GM12865 (cell line): ENCODE measurements at places on chromosomes 16 and 17.

- DNase-seq, result no peak
Observed at GRCh38 chr17:30391534-30391933, 12.8 kb downstream of the CPD start.

- peak; percentile 61 for DNase-seq
Observed at GRCh38 chr17:7839876-7840261, 5.9 kb downstream of the KDM6B start.

DNA sequence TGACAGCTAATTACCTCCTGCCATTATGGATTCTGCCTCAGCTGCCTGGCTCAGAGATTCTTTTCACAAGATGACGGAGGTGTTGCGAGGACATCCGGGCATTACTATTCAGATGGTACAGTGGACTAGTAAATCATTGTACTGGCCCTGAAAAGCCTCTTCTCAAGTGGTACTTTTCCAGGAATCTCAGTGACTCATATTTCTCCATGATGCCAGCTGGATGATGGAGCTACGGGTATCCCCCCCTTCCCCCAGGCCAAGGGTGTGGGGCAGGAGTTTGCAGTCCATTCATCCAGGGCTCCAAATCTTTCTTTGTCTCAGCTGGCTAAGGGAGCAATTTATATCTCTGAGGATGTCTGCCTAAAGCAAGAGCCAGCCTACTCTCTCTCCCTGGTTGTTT, 107.7 kb upstream of the GPR139 start:
- no peak for DNase-seq

DNA sequence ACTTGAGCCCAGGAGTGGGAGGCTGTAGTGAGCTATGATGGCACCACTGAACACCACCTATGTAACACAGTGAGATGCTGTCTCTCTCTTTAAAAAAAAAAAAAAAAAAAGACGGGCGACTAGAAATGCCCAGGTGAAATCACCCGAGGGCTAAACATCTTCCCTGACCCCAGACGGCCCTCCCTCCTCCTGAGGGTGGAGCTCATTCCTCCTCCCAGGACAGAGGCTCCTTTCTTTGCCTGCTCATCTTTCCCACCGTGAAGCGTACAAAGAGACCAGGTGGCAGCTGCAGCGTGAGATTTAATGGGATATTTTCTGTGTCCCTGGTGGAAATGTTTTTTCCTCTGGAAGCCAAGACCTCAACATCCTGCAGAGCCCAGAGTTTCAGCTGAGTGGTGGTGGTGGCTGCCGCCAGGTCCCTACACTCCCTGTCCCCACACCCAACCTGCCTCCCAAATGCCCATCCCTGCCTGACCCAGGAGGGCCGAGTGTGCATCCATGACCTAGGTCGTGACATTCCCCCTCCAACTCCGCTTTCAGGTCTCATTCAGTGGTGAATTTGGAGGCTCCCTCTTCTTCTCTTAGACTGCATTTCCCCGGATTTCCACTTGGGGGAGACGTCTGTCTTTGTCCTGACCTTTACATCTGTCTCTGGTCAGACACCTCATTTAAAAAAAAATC, 14.4 kb upstream of the GPRC5B start:
- DNase-seq, result peak; percentile 63

DNA sequence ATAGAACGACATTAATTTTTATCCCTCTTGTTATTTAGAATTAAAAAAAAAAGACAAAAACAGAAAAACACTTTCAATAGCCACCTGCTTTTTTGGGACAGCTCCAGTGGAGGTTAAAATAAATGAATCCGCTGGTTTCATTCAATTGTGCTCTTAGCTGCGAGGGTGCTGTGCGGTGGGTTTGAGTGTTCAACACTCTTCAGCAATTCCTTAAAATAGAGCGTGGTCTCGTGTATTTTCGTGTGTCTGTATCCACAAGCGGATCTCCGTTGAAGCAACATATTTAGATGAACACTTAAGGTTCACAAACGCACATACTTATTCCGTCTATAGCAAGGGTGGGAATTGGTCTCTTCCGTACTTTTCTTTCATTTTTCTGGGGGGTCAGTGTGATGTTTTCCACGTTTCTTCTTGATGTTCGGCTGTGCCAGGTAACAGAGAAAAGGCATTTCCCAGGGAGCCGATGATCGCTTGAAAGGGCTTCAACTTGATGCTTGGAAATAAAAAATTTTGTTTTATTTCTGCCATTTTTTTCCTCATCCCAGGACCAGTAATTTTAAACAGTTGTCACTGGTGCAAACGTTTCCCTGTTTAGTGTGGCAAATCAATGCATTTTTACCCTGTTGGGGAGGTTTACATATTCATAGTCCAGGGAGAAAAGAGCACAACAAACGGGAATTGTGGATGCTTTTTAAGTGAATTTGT, 297.9 kb downstream of the IRF8 start:
- DNase-seq, result no peak

GRCh38 chr17:48550502-48551213, 5.7 kb upstream of the HOXB2 start:
- no peak for DNase-seq

- no peak for DNase-seq
Observed at GRCh38 chr16:70512456-70512855, 10.9 kb downstream of the COG4 start.

DNA sequence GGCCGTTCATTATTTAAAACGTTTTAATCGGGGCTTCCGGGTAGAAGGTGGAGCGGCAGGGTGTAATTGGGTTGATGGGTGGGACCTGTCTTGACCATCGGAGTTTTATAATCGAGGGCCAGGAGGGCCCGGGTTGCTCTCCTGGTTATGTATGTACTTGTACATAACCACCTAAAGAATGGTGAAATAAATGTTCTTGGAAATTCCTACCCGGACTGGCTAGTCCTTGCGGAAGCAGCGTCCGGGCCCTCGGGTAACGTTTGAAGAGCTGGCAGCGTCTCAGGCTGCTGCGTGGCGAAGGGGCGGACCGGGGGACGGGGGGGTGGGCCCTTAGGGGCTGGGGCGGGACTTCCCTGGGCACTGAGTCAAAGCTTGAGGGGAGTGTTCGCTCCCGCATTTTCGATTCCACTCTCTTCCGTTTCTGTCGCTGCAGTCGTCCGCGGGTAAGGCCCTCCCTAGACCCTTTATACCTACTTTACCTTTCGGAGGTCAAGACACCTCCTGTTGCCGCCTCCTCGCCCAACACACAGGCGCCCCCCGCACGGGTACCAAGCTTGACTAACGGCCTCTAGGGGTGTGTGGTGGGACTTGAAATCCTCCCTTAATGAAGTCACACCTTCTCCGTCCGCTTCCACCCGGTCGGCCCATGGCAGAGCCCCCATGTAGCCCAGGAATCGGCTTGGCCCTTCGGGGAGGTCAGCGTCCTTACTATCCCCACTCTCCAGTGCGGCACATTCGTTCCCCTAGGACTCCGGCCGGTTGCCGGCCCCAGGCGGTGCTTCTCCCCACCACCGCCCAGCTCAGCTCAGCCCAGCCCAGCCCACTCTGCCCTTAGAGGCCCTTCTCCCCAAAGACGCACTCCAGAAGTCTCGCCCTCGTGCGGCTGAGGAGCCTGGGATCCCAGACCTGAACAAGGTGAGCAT, at the start of gene TMEM106A:
TMEM106A (plus strand) TSS at position 396 of the 923 bp plus-strand sequence. CDS start 1,167 bp downstream, outside the sequence.
- peak; percentile 89 for DNase-seq

GRCh38 chr17:72466199-72466598, 345.4 kb downstream of the SOX9 start:
- DNase-seq, result peak; percentile 78

- DNase-seq, result no peak
Observed at GRCh38 chr17:64162554-64162953, 32.6 kb upstream of the ERN1 start.

GRCh38 chr16:77897129-77897437, 108.7 kb downstream of the VAT1L start:
- DNase-seq, result no peak

GRCh38 chr17:8922928-8923327, 42.6 kb downstream of the PIK3R5 start:
- no peak for DNase-seq

DNA sequence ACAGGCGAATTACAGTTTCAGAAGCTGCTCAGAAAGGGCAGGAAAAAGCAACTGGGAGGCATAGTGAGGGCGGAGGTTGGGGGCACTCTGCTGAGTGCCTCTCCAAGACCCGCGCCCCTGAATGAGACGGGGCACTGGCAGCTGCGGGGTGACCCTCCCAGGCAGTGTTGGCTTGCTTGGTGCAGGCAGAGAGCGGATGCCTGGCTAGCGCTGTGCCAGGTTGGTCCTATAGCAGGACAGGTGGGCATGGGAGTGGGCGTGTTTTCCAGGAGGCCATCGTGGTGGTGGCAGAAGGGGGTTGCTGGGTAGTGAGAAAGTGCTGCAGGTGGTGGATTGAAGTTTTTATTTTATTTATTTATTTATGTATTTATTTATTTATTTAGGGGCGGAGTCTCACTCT, 16.0 kb upstream of the SBK1 start:
- no peak for DNase-seq

DNA sequence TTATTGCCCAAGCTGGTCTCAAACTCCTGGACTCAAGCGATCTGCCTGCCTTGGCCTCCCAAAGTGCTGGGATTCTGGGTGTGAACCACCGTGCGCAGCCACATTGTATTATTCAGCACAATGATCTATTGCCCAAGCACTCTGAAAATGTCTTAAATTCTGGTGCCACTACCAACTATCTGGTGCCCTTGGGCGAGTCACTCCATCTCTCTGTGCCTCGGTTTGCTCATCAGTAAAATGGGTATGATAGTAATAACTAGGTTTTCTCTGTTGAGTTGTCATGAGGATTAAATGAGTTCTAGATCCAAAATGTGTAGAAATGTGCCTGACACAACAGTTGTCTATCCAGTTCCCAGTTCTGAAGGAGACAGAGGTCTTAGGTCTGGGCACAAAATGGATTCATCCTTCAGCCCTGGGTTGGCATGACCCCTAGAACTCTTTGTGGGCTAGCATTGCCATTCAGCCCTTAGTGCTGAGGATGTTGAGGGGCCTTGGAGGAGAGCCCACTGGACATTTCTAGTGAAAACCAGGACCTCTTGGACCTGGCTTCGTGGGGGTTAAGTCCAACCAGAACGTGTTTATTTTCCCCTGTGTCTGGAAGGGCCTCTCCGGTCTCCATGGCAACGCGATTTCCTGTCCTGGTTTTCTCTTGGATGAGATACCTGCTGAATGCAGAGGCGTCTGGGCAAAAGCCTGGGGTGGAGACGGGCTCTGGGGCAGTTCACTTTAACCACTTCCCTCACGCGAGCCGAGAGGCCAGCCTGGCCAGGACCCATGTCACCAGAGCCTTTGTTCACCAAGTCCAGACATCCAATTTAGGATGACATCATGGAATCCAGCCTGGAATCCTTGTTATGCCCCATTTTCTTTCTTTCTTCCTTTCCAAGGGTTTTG, 43.7 kb upstream of the TNRC6A start:
- DNase-seq, result no peak

GRCh38 chr16:2840914-2841313, 10.8 kb downstream of the ZG16B start:
- DNase-seq, result no peak

DNA sequence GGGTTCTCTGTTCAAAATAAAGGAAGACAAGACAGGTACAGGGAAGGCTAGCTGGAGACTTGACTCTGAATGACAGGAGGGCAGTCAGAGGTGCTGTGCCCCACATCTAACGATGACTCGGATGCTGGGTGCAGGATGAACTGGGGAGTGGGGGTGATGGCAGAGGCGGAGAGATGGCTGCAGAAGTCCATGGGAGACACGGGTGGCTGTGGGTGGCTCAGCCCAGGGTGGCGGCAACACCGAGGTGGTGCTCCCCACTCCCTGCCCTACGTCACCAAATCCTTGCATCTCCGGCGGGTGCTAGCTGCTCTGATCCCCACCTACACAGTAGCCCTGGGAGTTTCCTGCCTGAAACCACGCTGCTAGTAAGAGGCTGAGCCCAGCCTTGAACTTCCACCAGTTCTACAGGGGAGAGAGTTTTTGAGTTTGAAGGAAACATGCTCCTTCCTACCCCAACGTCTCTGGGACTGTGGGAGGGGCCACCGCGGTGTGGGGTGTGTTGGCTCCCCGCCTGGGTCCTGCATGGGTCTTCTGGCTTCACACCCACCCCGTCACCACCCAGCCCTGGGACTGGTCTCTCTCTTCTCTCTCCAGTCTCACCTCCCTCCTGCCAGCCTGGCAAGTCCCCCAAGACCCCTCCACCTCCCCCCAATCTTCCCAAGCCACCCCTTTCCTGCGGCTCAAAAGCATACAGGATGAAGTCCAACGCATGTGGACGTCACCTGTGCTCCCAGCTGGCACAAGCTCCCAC, 4.5 kb downstream of the GSG1L start:
- no peak for DNase-seq

DNA sequence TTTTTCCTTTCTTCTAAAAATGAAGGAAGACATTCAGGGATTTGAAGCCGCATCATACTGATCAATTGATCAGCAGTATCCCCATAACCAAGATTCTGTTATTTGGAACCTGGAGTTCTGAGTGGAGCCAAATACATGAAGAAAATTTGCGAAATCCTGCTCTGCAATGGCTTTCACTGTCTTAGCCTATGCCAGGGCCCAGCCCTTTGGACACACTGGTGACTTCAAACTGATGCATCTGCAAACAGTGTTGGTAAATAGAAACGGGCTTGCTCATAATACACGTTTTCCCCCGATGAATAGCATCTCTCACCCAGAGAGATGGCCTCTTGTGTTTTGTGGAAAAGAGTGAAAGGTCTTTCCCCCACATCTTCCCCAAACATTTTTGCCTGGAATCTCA, 87.6 kb upstream of the TOX3 start:
- no peak for DNase-seq

DNA sequence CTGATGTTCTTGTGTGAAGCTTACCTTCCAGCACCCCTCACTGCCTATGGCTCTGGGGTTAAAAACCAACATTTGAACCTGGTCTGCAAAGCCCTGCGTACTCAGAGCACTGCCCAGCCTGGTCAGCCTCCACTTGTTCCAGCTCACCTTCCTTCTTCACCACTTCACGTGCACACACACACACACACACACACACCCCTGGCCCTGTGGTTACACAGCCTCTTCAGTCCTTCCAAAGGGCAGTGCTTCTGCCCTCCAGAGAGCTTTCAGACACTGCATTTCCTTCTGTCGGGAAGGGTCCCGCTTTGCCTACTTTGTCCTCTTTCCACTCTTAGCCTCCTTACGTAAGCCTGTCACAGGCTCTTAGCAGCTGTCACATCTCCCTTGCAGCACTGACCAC, 9.6 kb upstream of the TMEM220 start:
- no peak for DNase-seq

- peak; percentile 43 for DNase-seq
Observed at GRCh38 chr17:54900457-54901229, at the start of gene TOM1L1. Gene TOM1L1 (plus strand): TSS chr17:54900852. CDS start chr17:54900866, 14 bp downstream.

- DNase-seq, result no peak
Observed at GRCh38 chr17:75917141-75917916, 12.6 kb upstream of the MRPL38 start.

GRCh38 chr17:1087381-1088241, 90.7 kb downstream of the TIMM22 start:
- no peak for DNase-seq

DNA sequence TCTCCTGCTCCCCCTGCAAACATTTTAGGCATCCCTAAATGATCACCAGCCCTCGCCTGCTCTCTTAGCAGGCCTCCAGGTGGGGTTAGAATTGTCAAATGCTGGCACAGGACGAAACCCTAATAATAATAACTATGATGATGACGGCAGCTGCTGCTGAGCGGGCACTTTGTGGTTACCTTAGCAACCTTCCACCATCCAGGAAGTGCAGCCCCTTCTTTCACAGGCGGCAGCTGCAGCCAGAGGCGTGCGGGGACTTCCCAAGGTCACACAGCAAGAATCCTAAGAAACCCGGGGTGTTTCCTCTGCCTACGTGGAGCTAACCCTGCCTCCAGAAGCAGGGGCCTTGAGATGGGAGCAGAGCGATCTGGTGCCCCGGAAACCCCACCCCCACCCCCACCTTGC, 22.4 kb upstream of the EIF1 start:
- DNase-seq, result peak; percentile 91

- no peak for DNase-seq
Observed at GRCh38 chr17:70104791-70105523, 29.9 kb downstream of the KCNJ16 start.

- DNase-seq, result no peak
Observed at GRCh38 chr17:54813896-54814295, 86.8 kb upstream of the TOM1L1 start.
